ENCODE measurements at places on chromosomes 4 and X.

DNA sequence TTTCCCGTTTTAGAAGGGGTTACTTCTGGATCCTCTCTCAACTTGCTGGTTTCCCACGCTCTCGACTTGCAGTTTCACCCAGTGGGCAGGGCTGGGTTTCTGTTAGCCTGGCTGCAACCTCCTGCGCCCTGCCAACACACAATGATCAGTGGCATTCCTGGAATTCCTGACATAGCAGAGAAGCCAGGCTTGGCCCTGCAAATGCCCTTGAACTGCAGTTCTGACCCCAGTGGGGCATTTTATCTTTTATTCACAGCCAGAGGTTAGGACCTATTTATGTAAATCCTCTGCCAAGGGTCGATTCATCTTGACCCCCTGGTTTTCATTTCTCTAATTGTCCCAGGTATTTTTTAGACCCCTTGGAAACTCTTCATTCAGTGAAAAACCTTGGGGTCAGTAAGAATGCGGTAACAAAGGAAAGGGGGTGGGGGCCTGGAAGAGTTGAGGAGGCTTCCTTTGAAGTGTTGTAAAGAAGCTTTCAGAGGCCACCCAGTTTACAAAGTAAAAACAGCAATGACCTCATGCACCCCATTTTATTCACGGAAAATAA lies 217.6 kb downstream of the ZNF674 start:
- DNase-seq = no peak

DNA sequence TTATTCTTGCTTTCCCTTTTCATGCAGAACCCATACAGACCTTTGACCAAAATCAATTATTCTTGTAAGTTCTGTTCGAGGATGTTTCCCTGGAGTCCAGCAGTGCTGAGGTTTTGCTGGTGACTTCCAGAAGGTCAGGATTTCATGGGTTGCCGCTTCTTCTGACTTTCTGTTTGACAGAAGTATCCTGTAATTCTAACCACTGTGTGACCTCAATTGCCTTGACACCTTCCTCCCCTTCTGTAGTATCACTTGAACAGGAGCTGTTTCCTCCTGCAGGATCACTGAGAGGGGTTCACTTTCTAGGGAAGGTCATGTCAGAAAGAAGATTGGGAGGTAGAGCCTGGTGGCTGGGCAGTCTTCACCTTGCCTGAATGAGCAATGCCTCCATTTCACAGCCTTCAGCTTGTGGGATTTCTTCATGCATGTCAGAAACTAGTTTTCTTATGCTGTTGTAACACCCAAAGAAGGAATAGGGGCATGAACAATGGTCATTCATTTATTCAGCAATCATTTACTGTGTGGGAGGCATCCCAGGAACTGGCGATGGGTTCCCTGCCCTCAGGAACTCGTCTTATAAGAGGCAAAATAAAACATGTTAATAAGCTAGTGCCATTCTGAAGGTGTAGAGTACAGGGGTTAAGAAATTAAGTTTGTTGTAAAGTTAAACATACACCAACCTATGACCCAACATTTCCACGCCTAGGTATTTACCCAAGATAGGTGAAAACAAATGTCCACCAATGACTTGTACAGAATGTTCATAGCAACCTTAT lies 205.9 kb downstream of the SOWAHB start:
- no peak for DNase-seq

DNA sequence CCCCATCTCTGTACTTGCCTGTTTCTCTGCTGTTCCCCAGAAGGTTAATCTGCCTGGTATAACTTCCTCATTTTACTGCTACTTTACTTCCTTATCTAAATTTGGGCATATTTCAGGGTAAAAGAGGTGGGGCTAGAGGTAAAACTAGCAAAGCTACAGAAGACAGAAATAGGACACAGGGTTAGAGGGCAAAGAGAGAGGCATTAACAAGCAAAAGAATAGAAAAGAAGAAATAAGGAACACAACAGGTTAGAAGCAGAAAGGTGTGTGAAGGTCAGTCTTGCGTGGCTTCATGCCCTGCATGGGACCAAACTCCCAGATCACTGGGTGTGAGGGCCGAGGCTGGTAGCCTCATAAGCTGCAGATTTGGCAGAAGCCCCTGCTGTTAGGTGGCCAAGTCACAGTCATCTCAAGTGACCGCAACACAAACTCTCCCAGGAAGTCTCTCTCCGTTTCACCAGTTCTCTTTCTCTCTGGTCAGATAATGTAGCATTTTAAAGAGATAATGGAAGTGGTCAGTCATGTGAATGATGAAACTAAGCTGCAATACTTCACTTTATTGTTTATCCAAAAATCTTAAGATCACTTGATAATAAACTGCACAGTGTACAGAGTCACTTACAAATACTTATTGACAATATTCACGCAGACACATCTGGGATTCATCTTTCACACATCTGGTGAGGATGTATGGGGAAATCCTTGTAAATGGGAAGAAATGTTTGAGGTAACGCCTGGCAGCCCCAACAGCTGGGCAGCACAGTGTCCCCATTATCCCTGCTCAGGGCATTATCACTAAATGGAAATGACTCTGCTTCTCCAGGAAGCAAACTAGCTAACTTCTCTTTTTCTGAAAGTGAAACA lies 16.4 kb downstream of the TMEM154 start:
- DNase-seq = no peak

GRCh38 chr4:185772391-185773093 lies 39.5 kb downstream of the SORBS2 start:
- DNase-seq = no peak

DNA sequence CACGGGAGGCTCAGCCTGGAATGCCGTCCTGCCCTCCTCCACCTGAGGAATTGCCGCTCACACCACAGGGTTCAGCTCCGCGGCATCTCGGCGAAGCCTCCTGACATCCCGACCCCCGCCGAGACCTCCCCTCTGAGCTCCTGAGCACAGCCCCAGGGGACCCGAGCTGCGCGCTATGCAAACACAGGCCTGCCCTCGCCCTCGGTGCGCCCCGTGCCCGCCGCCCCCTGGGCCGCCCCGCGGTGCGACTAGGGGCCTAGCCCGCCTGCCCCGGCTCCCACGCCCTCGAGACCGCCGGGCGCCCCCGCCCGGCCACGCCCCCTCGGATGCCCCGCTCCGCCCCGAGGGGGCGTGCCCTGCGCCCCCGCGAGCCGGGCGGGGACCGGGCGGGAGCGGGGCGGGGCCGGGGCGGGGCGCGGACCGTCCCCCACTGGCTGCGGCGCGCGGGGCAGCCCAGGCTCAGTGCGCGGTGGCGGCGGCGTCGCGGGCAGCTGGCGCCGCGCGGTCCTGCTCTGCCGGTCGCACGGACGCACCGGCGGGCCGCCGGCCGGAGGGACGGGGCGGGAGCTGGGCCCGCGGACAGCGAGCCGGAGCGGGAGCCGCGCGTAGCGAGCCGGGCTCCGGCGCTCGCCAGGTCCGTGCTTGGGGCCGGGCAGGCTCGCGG lies at the start of gene FGFR3:
Gene FGFR3 (plus strand): TSS at position 462 of the 664 bp plus-strand sequence. CDS start 642 bp downstream, outside the sequence.
- DNase-seq = peak; percentile 50

DNA sequence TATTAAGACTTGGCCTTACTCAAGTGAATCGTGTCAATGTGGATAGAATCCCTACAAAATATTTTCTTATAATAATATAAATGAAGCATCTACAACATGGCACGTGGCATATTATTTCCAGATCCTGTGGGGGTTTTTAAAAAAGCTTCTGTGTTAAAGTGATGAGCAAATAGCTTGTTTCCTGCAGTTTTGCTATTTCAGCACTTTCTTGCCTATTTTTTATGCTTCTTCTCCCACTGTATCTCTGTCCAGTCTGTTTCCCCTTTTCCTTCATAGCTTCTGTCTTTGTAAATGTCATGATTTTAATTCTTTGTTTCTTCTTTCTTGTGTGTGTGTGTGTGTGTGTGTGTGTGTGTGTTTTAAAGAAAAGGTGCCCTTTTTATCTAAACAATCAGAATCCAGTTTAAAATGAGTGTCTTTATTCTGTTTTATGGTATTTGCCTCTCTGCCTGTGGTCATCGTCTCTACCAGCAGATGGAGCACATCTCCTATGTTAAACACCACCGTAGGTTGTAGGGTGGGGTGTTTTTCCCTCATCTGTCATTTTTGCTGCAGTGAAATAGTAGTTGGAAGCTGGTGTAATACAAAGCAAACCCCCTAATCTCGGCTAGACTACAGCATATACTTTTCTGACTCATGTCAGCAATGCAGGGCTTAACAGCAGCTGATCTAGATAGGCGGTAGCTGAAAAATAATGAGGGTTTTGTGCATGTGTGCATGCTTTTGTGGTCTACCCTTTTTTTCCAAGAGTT lies 33.1 kb downstream of the FTHL17 start:
- no peak for DNase-seq

DNA sequence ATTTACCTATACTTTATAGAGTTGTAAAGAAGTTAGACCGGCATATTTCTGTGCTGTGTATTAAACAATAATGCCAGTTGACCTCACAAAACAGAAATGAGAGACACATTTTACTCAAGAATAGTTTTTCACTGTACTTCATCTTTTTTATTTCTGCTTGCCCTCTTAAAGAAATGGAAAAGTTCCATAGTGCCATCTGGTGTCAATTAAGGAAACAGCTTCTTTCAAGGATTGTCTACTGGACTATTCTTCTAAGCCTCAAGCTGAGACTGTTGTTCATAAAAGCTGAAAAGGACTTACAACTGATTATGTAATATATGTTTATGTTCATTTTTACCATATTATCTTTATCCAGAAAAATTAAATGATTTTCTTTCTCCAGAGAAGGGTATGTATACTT lies 1523.7 kb downstream of the ARAP2 start:
- DNase-seq = no peak

DNA sequence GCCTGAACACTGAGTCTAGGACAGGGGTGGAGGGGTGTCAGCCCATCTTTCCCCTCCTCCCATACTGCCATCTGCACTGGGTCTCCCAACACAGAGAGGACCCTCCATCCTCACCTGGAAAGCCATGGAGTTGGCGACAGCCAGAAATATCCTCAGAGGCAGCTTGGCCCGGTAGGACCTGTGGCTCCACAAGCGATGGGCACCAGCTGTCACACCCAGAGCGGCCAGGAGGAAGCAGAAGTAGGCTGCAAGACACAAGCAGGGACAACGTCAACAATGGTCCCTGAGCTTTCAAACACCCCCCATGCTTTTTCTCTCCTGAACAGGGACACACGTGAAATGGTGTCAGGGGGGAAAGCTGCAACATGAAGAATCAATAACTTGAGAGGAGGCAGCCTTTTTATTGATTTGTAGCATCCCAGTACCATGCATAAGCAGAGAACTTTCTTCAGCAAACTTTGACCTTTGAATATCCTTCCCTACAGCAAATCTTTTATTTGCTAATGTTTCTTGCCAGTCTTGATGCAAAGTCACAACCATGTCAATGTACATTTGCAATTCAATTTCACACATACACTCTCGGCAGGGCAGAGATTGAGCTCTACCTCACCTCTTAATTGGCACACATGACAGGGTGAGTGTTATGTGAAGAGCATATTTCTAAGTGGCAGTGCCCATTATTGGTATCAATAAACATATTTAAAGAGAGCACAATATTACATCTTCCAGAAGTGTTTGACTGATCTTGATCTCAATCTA lies 93.2 kb downstream of the SCD5 start:
- DNase-seq = no peak

DNA sequence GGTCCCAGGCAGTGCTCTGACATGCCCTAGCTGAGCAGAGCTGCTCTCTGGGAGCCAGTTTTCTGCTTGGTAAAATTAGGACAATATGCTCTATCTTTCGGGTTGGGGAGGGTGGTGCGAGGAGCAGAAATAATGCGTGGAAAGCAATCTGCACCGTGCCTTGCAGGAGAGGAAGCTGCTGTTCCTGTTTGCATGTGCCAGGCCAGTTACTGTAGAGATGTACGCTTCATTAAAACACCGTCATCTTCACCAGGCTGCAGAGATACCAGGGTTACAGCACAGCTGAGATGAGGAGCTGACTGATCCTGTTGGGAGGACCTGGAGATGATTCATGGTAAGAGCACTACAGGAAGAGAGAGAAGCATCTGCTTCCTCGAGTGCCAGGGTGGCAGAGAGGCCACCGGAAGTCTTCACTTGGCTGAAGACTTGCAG lies 29.5 kb upstream of the IRF2 start:
- DNase-seq = peak; percentile 19

GRCh38 chrX:131840799-131841495 lies 182.2 kb upstream of the STK26 start:
- no peak for DNase-seq

DNA sequence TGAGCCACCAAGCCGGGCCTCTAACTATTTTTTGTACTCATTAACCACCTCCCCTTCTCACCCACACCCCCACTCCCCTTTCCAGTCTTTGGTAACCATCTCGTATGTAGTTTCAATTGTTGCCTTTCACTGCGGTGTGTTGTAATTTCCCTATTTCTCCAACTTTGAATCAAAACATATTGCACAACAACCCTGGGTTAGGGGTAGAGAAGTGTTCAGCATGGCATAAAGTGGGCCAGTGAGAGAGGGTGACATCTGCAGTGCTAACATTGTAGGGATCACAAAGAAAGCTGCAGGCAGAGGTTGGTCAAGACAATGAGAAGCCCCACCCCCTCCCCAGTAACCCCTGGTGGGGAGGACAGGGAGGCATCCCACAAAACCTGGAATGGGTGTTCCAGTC lies 92.7 kb downstream of the SPATA18 start:
- DNase-seq = no peak

GRCh38 chr4:109440948-109441347 lies 7.3 kb downstream of the SEC24B start:
- DNase-seq = no peak

GRCh38 chrX:23699636-23700194 lies 32.4 kb downstream of the PRDX4 start:
- peak; percentile 9 for DNase-seq

- no peak for DNase-seq
These were observed 2.8 kb downstream of the RENBP start for GRCh38 chrX:153941336-153942252.

- no peak for DNase-seq
These were observed 19.8 kb downstream of the RADX start for GRCh38 chrX:106631615-106632014.

GRCh38 chr4:176660561-176660960 lies 132.2 kb downstream of the VEGFC start:
- DNase-seq = no peak

GRCh38 chr4:186392017-186392416 lies 126.0 kb downstream of the F11 start:
- DNase-seq = no peak

GRCh38 chr4:89483833-89484232 lies 176.2 kb upstream of the GPRIN3 start:
- no peak for DNase-seq

- no peak for DNase-seq
These were observed 116.5 kb upstream of the LRPAP1 start for GRCh38 chr4:3648731-3649130.
